ENCODE measurements at places on chromosomes 3 and 15.

DNA sequence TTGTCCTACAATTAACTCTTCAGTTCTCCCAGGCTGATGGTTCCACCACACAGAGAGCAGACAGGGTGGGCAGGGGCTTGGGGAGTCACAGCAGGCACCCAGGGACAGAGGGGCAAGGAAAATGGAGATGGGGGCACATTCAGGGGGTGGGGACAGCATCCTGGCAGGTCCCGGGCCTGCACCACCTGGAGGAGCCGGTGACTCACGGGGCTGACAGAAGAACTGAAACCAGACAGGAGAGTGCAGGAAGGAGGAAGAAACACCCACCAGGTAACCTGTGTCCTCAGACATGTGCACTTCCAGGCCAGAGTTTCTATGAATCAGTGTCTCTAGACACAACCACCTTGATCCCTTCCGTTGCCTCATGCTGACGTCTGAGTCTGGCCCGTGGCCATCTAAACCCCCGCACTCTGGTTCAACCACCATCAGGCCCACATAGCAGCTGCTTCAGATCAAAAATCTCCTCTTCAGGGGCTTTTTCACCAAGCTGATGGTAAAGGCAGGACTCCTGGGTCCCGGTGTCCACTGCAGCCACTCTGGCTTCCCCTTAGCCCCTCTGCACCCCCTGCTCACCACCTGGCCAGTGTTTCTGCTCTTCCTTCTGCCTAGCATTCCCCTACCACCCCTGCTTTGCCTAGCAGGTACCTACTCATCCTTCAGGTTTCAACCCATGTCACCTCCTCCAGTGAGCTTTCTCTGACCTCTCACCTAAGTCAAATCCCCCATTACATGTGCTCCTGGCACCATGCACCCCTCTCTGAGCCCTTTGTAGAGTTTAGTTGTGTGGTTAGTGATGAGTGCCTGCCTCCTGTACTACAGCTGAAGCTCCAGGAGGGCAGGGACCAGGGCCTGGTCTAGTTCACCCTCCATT, 16.5 kb upstream of the CYP11A1 start:
- no peak for DNase-seq

GRCh38 chr15:42510258-42511006, 15.0 kb downstream of the SNAP23 start:
- DNase-seq, result no peak

GRCh38 chr3:4241595-4242170, 61.5 kb upstream of the SETMAR start:
- DNase-seq, result no peak

DNA sequence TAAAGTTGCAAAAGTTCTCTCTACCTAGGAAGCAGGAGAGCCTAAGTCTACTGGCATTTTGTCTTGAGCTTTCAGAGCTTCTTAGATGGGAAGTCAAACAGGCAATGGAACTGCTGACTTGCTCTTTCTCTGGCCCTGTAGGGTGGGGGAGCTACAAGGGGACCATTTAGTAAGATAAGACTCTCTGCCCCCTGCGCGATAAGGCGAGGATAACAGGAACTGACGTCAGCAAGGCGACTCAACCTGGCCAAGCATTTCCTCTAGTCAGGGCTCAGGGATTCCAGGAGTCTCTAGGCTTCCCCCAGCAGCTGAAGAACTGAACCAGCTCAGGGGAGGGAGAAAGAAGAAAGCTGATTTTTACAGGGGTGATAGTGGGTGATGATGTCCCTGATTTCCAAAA, 5.8 kb downstream of the RARB start:
- DNase-seq, result no peak

DNA sequence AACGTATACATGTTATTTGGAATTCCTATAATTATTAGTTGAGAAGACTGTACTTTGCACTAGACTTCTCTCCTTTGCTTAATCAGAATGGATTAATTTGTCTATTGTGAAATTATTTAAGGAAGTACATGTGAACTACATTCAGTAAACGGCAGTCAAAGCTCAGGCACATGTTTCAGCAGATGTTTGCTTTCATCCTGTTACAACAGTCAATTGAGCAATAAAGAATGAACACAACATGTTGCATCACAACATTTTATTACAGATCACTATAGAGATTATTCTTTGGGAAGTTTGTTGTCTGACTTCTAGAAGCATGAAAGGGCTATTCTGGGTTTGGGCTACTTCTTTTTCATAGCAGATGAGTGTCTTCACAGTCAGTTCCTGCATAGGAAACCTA, 39.2 kb downstream of the RAB27A start:
- DNase-seq, result no peak

- DNase-seq, result no peak
These were observed 46.1 kb downstream of the SLC9C1 start for GRCh38 chr3:112247900-112248299.

- DNase-seq, result no peak
These were observed 39.3 kb upstream of the SSR3 start for GRCh38 chr3:156594219-156594683.

DNA sequence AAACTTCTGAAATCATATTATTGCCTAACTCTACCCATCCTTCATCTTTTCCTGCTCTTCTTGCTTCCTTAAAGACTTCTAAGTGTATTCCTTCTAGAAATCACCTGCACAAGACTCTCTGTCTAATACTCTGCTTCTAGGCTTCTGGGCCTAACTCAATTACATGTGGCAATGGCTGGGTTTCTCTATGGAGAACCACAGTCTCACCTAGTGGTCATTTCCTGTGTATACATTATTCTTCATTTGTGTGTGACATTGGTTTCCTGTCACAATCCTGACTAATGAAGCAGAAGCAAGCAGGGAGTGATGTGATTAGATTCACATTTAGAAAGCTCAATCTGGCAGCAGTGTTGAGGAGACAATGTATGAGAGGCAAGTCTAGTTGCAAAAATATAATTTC, 16.9 kb upstream of the CLDN1 start:
- no peak for DNase-seq

DNA sequence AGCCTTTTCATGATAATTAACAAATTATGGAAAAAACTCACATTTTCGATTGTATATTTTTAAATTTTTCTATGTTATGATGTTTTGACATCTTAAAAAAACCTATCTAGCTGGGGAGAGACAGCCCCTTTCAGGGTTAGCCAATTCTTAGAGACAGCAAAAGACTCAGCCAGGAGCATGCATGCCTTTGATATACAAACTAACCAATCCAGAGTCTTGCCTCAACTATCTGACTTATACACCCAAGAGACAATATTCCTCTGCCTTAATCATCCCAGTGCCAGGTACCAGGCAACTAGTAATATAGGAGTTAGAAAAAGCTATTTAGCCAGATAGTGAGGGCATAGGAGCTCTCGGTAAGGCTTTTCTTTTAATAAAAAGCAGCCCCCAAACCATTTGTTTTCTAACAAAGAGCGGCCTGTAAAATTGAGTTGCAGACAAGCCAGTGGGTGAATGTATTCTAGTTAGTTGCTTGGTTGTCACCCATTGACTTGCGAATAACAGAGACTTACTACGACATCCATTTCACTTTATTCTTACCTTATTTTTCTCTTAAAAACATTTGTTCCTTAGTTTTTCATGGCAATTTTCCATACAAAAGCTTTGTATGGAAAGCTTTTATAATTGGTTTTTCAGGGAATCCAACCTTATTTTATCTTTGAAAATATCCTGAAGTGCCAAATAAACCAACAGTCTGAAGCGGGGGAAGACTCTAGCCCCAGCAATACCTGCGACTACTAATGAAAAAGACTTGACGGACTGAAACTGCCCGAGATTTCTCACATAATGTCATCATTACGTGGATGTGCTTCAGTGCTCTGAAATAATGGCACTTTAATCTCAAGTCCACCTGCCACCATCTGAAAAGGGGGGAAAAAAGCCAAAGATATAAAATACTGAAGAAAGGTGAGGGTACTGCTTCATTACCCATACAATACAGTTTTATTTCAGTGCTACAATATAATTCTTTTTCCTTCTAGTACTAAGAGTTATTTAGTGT, 64.6 kb upstream of the ATP2C1 start:
- DNase-seq, result no peak

DNA sequence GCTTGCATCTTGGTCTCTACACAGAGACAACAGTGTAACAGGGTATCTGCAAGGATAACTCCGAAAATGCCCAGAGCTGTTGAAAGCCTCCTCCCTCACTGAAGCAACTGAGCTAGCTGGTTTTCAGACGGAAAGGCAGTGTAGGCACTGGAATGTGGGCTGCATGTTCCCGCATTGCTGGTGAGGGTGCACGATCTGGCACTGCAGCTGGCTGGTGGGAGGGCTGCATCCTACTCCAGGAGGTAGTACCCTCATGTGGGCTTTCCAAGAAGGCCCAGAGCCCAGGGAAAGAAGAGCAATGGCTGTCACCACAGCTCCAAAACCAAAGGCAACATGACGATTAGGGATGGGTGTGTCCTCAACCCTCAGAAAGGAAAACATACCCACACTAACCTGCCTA, 28.7 kb upstream of the RPS17 start:
- no peak for DNase-seq

- no peak for DNase-seq
These were observed 169.5 kb upstream of the THBS1 start for GRCh38 chr15:39411102-39411989.

DNA sequence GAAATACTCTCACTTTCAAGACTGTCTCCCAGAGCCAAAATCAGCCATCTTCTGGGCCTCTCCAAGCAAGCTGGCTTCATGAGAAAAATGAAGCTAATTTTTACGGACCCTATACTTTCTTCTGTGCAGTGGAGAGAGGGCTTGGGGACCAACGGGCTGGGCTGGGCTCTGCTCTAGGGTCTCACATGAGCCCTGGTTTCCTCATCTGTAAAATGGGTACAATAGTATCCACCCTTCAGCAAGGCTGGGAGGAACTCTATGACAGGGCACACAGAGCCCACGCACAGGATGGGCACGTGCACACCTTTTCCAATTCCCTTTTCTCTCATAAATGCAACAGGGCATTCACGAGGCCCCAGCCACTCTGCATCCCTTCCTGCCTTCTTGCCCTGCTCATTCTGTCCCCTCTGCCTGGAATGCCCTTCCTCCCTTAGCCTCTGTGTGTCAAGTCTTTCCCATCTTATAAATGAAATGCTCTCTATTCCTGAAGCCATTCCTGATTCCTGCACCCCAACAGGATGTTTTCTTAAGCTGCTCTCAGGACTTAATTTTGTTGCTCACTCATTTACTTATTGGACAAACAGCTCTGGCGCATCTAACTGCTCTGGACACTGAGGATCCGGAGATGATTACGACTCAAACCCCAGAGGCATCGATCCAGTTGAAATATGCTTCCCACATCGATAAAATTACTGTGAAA, 32.9 kb upstream of the SEC13 start:
- DNase-seq, result no peak

GRCh38 chr15:67753891-67754290, 71.4 kb upstream of the SKOR1 start:
- DNase-seq, result no peak

DNA sequence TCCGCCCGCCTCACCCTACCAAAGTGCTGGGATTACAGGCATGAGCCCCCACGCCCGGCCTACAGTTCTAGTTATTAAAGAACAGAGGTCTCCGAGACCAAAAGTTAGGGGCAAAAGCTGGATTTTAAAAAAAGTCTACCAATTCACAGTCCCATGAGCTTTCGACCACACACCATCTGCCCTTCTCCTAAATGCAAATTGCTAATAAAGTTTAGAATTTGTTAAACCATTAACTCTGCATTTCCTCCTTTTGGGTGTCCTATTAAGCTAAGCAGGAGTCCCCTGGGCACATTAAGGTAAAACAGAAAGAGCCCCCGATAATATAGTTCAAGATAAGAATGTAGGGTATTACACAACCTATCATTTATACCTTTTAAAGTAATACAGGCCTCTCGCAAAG, 322.7 kb downstream of the FOXP1 start:
- DNase-seq, result no peak

- no peak for DNase-seq
These were observed 56.2 kb upstream of the DLG1 start for GRCh38 chr3:197354568-197355001.

DNA sequence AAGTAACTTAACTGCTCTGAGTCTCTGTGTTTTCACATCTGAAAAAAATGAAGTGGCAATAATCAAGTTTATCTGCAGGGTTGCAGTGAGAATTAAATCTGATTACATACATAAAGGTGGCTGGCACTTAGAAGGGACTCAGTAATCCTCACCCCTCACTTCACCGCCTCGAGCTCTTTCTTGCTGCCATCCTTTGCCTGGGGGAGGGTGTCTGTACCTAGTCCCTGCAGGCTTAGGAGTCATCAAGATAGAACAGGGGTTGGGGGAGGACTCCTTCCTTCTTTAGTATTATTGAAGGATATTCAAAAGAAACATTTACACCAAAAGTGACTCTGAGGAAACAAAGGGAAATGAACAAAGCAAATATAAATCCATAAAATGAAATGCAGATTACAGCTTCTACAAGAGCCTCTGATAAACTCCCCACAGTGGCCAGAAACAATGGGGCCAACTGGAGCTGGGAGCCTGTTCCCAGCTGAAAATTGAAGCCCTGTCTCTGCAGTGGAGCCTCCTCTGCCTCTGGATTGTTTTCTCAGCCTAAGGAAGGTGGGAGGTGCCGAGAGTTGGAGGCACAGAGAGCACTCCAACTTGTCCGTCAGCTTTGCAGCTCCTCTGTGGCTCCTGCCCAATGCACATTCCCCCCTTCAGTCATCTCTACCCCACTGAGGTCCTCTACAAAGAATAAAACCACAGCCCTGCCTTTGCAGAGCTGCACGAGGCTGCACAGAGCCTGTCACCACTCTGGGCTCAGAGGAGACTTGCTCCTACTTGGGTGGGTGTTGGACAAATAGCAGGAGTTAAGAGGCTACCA, 41.8 kb downstream of the CRYGS start:
- DNase-seq, result no peak

DNA sequence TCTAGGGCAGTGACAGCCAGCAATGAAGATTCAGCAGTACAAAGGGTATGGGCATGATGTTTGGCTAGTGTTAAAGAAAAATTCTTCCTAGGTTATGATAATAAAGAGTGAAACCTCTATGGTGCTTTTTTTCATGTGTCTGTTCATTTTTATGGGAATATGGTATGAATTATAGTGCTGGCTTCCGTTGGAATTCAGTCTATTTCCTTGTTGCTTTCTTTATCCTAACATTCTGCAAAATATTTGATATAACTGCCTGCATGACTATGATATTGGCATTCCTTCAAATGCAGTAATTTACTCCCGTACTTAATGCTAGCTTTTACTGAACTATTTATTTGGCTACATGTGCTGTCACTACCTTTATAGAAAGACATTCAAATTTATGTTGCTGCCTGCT, 57.6 kb upstream of the ATP11B start:
- no peak for DNase-seq

GRCh38 chr15:62719316-62719715, 323.2 kb upstream of the TPM1 start:
- DNase-seq, result no peak

DNA sequence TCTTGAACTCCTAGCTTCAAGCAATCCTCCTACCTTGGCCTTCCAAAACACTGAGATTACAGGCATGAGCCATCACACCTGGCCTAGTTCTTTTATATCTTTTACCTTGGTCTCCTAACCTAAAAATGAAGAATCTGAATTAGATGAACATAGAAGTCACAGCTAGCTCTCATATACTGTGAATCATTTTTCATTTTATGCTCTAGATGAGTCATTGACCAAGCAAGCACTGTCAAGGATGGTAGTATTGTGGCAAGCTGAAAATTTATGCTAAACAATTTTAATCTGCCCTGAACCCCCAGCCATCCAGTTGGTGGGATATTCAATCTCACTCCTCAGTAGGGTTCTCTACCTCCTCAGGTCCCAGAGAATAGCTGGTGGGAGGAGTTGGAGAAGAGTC, 48.3 kb upstream of the DNAJC13 start:
- no peak for DNase-seq

- DNase-seq, result no peak
These were observed 120.0 kb upstream of the CTDSPL start for GRCh38 chr3:37741644-37742043.

- no peak for DNase-seq
These were observed 984 bp downstream of the RNU6-1 start for GRCh38 chr15:67838789-67839332.

- no peak for DNase-seq
These were observed 3.8 kb downstream of the DCBLD2 start for GRCh38 chr3:98897701-98898100.
